Occipital lobe (tissue), 3 donors: ENCODE measurements at places on chromosomes 11 and 22. TPM values are rescaled to one million over a fixed set of nuclear protein-coding genes. Genes with fewer than 3 reads are reported as not detected.

DNA sequence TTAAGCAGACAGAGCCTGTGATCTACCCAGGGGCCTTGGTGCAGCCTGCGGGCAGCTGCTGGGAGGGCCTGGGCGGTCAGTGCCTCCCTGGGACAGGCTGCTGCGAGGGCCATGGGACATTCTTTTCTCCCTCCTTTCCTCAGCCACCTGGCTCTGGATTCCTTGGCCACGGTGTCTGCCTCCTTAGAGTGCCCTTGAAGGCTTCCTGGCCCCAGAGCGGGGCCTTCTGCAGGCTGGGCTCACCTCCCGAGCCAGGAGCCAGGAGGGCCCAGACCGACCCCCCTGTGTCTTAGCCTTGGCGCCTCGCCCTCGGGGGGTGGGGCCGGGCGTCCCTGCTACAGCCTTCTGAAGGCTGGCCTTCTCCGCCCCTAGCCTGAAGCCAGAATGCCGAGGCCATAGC, 231.2 kb downstream of the TBC1D22A start:
- DNase-seq, result no peak

DNA sequence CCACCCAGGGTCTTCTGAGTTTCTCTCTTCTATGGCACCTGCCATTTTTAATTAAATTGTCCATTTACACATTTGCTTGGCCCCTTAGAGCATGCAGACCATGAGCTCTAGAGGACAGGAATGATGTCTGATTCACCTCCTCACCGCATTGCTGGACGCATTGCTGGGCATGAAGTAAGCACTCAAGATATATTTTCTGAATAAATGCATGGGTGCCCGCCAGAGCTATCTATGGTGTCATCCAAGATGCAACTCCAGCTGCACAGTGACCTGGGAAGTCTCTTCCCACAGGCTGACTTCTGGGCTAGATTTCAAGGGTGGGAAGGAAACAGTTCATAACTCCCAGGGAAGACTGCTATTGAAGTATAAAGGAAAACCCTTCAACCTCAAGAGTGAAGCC, 66.6 kb upstream of the ASPHD2 start:
- DNase-seq, result no peak

DNA sequence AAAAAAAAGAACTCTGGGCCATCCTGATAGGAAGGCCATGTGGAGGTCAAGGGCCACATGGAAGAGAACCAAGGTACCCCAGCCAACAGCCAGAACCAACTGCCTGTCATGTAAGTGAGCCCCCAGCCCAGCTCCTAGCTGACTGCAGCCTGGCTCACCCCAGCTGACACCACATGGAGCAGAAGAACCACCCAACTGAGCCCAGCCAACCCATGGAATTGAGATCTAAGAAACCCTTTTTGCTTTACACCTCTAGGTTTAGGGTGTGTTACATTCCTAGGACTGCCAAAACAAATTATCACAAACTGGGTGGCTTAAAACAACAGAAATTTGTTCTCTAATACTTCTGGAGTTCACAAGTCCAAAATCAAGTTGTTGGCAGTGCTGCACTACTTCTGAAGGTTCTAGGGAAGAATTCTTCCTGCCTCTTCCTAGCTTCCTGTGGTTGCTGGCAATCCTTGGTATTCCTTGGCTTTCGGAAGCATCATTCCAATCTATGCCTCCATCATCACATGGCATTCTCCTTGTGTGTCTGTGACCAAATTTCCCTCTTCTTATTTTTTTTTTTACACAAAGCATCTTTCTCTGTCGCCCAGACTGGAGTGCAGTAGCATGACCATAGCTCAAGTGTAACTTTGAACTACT, 4.4 kb downstream of the C11orf86 start:
- no peak for DNase-seq

GRCh38 chr11:46380340-46381047, 975 bp upstream of the MDK start:
- no peak for DNase-seq

DNA sequence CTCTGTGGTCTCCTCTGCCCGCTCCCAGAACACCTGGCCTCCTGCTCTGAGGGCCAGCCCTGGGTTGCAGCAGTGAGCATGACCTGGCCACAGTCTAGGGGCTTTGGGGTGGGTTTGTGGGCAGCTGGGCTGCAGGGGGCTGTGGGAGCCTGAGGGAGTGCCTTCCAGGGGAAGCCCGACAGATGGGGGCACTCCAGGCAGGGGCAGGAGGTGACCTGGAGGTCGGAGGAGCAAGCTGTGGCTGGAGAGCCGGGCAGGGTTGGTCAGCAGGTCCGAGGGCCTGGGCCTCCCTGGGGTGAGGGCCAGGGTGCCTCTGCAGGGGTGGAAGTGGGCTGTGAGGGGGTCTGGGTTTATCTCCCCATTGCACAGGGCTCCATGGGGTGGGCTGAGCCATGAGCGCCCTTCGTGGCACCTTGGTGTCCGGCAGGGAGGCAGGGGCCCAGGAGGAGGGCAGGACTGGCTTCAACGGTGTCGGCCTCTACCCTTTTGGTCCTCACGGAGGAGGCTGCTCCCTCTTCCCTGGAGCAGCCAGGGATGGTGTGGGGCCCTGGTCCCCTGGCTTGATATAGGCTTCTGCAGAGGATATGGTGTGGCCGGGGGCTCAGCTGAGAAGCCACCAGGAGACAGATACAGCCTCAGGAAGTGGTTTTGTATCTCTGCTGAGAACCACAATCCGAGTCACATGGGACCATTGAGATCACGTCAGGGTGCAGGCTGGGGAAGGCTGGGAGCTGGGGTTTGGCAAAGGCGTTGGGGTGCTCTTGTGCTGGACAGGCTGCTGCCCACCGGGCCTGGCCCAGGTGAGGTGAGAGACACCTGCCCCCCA, 22.3 kb downstream of the KCNQ1 start:
- DNase-seq, result no peak

Gene SCARF2
- total RNA-seq, result 1.7 TPM

Gene CACNA1I
- 6.7 TPM for total RNA-seq

Gene CAVIN3
- 2.5 TPM for total RNA-seq

Gene RFPL3
- not detected for total RNA-seq

Gene RASGRP2
- 36.7 TPM for total RNA-seq
